ENCODE measurements at places on chromosomes 13 and 19.
A peak's percentile ranks its signal among the peaks of the same experiment; 100 is the strongest.

DNA sequence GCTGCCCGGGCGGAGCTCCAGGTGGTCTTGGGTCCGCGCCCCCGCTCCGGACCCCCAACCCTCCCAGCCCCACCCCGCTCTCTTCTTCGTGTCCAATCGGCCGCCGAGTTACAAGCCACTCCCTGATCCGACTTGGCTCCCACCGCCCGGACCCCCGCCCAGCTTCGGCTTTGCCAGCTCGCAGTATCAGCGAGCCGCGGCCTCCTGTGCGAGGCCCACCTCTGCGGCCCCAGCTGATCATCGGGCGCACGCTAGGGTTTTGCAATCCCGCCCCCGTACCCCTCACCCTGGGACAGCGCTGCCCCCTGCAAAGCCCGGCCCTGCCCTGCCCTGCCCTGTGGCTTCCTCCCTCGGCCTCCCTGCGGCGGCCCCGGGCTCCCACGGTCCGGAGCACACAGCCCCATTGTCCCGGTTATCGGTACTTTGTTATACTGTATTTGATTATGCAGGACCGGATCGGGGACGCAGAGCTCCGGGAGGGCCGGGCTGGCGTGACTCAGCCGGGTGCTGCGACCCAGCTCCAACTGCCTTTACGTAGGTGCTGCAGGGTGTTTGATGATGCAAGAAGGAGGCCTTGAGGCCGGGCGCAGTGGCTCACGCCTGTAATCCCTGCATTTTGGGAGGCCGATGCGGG lies 598 bp upstream of the LPAR2 start:
- DNase-seq: peak; percentile 76

DNA sequence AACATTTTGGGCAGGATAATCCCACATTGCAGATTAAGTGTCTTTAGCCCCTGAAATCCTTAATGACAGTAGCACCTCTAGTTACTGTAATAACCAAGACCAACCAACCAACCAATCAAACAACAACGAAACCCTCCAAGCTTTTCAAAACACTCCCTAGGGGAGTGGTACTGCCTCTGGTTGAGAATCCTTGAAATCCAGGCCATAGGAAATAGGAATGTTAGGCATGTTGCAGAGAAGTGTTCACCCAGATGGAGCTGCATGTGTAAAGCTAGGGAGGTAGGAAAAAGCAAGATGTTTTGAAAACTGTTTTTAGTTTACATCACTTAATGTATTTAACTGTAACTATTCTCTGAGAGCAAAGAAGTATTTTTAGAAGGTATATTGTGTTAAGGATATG lies 4.5 kb downstream of the LACC1 start:
- DNase-seq: no peak

GRCh38 chr13:32417995-32418394 lies 9.9 kb downstream of the N4BP2L1 start:
- no peak for DNase-seq

- DNase-seq: no peak
Measured at GRCh38 chr13:24263632-24264031, 45.7 kb upstream of the C1QTNF9 start.

GRCh38 chr13:58619396-58620113 lies 988.0 kb downstream of the PCDH17 start:
- no peak for DNase-seq

DNA sequence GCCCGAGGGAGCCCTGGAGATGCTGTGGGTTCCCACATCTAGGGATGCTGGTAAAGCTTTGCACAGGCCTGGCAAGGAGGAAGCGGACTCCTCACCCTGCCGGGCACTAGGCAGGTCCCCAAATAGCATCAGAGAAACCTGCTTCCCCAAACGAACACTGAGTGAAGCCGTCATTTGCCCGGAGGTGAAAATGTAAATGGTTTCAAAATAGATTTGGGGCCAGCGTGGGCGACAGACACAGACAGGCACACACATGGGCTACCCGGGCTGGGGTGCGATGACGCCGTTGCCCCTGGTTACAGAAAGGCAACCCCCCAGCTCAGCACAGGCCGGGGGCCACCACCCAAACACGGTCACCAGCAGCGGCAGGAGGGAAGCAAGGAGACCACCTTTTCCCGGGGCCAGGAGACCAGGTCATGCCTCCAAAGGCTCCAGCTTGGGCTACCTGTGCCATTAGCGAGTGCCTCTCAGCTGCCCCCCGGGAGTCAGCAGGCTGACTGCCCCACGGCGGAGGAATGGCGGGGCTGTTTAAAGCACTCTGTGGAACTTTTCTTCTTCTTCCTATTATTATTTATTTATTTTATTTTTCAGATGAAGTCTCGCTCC lies 47.5 kb upstream of the NDUFS7 start:
- no peak for DNase-seq

Measured in activated T-cell treated with anti-CD3 and anti-CD28 coated beads, Interleukin-2, amount 50 U/mL, for 24 hours (primary cell).